ENCODE measurements at places on chromosomes 3 and 15. TPM values are rescaled to one million over a fixed set of nuclear protein-coding genes. Genes with fewer than 3 reads are reported as not detected.

GRCh38 chr3:87437765-87438164, 161.4 kb upstream of the POU1F1 start:
- H3K36me3 ChIP-seq: no peaks in the 10 kb centered on the region
- no peak overlapping the region for H3K27ac ChIP-seq
- H3K4me3 ChIP-seq: no peak overlapping the region
- no peak for DNase-seq

DNA sequence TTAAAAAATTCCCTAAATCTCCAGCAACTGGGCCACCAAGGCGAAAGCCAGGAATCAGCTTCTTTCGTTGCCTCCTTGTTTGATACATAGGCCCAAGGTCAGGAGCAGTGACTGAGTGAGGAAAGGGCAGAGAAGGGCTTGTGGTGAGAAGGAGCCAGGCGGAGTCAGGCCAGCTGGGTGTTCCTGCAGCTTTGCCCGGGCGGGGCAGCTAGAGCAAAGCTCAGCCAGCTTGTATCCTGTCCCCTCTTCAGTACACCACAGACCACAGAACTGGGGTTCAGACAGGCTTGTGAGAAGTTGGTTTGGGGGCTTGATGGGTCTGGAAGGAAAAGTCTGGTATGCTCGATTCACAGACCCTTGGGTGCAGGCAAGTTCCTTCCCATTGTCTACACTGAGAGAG, 52.6 kb downstream of the CCK start:
- H3K27ac ChIP-seq: no peak overlapping the region
- peaks cover 15% of the 10 kb centered on the region for H3K36me3 ChIP-seq
- H3K4me1 ChIP-seq: no peaks in the 10 kb centered on the region
- no peak overlapping the region for H3K4me3 ChIP-seq
- H3K27me3 ChIP-seq: no peaks in the 10 kb centered on the region

DNA sequence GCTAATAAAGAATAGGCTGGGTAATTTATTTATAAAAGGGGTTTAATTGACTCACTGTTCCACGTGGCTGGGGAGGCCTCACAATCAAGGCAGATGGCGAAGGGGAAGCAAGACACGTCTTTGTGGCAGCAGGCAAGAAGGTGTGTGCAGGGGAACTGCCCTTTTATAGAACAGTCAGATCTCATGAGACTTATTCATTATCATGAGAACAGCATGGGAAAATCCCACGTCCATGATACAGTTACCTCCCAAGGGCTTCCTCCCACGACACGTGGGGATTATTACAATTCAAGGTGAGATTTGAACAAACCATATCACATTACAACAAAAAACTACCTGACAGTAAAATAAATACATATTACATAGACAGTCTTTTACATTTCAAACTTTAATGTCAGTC, 414.9 kb downstream of the NAALADL2 start:
- H3K27ac ChIP-seq: no peak overlapping the region
- no peaks in the 10 kb centered on the region for H3K4me1 ChIP-seq
- H3K27me3 ChIP-seq: no peaks in the 10 kb centered on the region
- no peak for DNase-seq
- no peak overlapping the region for H3K4me3 ChIP-seq

- H3K27ac ChIP-seq: no peak overlapping the region
- H3K36me3 ChIP-seq: no peaks in the 10 kb centered on the region
- H3K27me3 ChIP-seq: no peaks in the 10 kb centered on the region
- DNase-seq: no peak
- no peak overlapping the region for H3K4me3 ChIP-seq
Observed at GRCh38 chr15:94749811-94750617, 518.7 kb downstream of the MCTP2 start.

- no peaks in the 10 kb centered on the region for H3K4me1 ChIP-seq
- no peaks in the 10 kb centered on the region for H3K36me3 ChIP-seq
- DNase-seq: peak; percentile 31
- peak overlapping the region; percentile 1 for H3K27ac ChIP-seq
Observed at GRCh38 chr3:142888099-142888480, 793 bp downstream of the PCOLCE2 start.

DNA sequence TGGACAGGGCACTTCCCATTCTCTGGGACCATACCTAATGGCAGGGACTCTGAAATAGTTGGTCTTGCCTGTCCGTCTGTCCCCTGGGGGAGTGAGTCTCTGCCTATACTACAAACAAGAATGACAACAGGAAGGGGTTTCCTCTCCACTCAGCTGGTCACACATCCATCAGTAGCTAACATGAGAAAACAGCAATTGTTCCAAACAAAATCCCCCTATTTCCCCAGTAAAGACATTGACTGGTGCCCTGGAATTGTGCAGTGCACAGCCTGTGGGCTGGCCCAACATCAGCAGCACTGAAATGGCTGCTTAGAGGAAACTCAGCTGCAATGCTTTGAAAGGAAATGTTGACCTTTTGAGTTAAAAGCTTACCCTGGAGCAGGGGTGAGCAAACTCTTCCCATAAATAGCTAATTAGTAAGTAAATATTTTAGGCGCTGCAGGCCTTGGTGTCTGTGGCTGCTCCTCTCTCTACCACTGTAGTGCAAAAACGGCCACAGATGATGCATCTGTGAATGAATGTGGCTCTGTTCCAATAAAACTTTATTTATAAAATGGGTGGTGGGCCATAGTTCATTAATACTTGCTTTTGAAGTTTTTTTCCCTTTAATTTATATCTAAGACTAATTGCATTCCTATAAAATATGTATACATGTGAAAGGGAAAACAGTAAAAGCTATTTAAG, 174.3 kb downstream of the KLF13 start:
- H3K27me3 ChIP-seq: no peaks in the 10 kb centered on the region
- no peak overlapping the region for H3K27ac ChIP-seq
- DNase-seq: no peak
- no peaks in the 10 kb centered on the region for H3K4me1 ChIP-seq

DNA sequence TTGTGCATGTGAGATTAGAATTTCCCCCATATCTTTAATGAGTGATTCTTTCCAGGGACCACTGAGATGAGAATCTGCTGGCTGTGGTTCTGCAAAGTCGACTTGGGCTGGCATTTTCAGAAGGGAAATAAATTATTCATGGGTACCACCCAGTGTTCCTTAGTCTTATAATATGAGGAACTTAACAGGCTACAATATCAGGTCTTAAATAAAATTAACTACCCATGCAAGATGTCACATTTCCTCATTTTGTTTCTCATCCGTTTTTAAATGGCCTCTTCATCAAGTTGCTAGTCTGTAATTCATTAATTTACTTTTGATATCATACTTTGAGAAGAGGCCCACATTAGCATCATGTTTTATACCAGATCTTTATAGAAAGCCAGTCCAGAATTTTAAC, 58.3 kb upstream of the SKOR1 start:
- no peak overlapping the region for H3K27ac ChIP-seq
- H3K4me3 ChIP-seq: no peak overlapping the region
- no peaks in the 10 kb centered on the region for H3K4me1 ChIP-seq

GRCh38 chr3:143644370-143645089, 203.7 kb downstream of the SLC9A9 start:
- H3K27me3 ChIP-seq: no peaks in the 10 kb centered on the region
- H3K4me1 ChIP-seq: no peaks in the 10 kb centered on the region
- H3K27ac ChIP-seq: no peak overlapping the region
- DNase-seq: peak; percentile 50

CFAP92 gene
- total RNA-seq: 0.06 TPM

ACKR4 gene
- total RNA-seq: 0.22 TPM

THUMPD3 gene
- total RNA-seq: 22.2 TPM

PLXNA1 gene
- total RNA-seq: 2.0 TPM

FOXL2 gene
- not detected for total RNA-seq

ISL2 gene
- total RNA-seq: not detected

Data from right lobe of liver (tissue), 6 donors.